ENCODE measurements at places on chromosomes 13 and 19. TPM values are rescaled to one million over a fixed set of nuclear protein-coding genes. Genes with fewer than 3 reads are reported as not detected.
A peak's percentile ranks its signal among the peaks of the same experiment; 100 is the strongest.

The SRRM5 gene
- 0.77 TPM for polyA plus RNA-seq

The SERPINE3 gene
- polyA plus RNA-seq: not detected

The LGALS7B gene
- 1.9 TPM for polyA plus RNA-seq

The CRX gene
- 0.11 TPM for polyA plus RNA-seq

The FREM2 gene
- polyA plus RNA-seq: 2.4 TPM

The MEIS3 gene
- polyA plus RNA-seq: 19.9 TPM

The PRR36 gene
- polyA plus RNA-seq: 5.9 TPM

The CCNA1 gene
- polyA plus RNA-seq: 0.84 TPM

The FAM216B gene
- not detected for polyA plus RNA-seq

The KL gene
- 36.9 TPM for polyA plus RNA-seq

The ZNF610 gene
- polyA plus RNA-seq: 7.9 TPM

The FBXO27 gene
- 8.5 TPM for polyA plus RNA-seq

The KLC3 gene
- 0.27 TPM for polyA plus RNA-seq

The TUBB4A gene
- polyA plus RNA-seq: 26.6 TPM

- DNase-seq: peak; percentile 59
Measured at GRCh38 chr13:49585220-49586157, at the start of gene RCBTB1. Gene RCBTB1 (minus strand): TSS chr13:49585558. CDS start chr13:49567279, 18,279 bp downstream.

DNA sequence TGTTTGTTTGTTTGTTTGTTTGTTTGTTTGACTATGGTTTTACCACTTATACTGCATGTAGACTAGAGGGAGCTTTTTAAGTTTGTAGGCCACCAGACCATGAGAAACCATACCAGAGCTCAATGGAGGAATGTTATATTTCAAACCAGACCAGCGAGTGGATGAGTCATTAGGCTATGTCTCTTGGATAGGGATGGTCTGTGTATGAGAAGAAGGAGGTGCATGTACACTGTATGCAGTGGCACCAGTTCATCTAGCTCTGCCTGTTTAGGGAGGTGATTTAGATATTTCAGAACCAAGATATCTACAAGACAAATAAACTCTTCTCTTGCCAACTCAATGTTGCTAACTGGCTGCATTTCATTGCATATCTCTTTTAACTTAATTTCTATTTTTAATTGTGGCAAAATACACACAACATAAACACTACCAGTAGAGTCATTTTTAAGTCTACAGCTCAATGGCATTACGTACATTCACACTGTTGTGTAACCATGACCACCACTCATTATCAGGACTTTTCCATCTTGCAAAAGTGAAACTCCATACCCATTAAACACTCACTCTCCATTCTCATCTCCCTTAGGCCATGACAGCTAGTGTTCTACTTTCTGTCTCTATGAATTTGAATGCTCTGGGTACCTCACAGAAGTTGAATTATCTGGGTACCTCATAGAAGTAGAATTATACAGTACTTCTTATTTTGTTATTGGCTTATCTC is 29.2 kb downstream of the SYDE1 start:
- DNase-seq: no peak

GRCh38 chr13:44231786-44232516 is 141.7 kb upstream of the SERP2 start:
- DNase-seq: no peak

GRCh38 chr19:16048583-16048982 is 27.7 kb upstream of the TPM4 start:
- no peak for DNase-seq

DNA sequence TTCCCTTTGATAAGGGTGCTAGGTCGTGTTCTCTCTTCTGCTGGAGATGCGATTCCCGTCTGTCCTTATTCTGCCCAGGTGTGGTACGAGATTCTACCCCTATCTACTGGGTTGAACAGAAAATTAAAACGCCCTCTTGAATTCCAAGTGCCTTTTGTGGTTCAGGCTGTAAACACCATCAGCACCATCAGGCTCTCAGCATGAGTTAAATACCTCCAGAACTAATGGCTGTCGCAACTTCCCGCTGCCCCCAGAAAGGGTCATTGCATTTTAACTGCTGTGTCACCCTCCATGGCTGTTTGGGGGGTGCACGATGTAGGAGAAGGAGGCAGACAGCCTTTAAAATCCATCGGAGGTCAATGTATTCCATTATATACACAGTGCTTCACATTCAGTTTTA is 177.4 kb downstream of the OXGR1 start:
- no peak for DNase-seq

GRCh38 chr13:114219392-114219791 is 15.3 kb upstream of the CDC16 start:
- no peak for DNase-seq

GRCh38 chr13:23966221-23966690 is 69.0 kb upstream of the C1QTNF9B start:
- no peak for DNase-seq

GRCh38 chr13:54449922-54450321 is 1421.3 kb downstream of the OLFM4 start:
- DNase-seq: no peak

- DNase-seq: no peak
Measured at GRCh38 chr13:91303031-91303430, 44.5 kb upstream of the MIR17HG start.

DNA sequence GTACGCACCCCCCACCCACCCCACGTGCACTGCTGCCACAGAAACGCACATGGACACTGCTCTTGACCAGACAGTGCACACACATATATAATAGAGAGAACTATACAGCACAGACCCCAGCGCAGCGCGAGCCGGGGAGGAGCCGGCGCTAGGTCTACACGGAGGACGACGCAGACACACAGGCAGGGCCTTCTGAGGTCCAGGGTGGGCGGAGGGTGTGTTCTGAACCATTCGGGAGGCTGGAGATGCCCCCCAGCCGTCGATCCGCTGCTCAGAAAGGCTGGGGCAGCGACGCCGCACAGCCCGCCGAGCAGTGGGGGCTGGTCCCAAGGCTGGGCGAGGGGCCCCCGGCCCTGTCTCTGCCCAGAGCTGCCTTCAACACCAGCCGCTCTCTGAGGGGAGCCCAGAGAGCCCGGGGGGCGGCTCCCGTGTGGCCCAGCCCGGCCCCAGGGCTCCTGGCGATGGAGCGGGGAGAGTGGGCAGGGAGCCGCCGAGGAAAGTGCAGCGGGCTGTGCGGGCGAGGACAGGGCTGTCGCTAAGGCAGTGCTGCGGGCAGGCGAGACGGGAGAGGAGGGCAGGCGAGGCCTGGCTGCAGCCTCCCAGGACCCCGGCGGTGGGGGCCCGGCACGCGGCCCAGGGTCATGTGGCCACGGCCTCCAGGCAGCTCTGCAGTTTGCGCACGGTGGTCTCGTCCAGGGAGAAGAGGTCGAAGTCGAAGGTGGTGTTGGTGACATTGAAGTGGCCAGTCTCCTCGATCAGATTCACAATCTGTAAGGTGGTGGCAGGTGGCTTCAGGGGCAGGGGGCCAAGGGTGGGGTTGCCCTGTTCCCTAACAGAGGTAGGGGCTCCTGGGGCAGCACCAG is 67.1 kb downstream of the MLLT1 start:
- DNase-seq: no peak

DNA sequence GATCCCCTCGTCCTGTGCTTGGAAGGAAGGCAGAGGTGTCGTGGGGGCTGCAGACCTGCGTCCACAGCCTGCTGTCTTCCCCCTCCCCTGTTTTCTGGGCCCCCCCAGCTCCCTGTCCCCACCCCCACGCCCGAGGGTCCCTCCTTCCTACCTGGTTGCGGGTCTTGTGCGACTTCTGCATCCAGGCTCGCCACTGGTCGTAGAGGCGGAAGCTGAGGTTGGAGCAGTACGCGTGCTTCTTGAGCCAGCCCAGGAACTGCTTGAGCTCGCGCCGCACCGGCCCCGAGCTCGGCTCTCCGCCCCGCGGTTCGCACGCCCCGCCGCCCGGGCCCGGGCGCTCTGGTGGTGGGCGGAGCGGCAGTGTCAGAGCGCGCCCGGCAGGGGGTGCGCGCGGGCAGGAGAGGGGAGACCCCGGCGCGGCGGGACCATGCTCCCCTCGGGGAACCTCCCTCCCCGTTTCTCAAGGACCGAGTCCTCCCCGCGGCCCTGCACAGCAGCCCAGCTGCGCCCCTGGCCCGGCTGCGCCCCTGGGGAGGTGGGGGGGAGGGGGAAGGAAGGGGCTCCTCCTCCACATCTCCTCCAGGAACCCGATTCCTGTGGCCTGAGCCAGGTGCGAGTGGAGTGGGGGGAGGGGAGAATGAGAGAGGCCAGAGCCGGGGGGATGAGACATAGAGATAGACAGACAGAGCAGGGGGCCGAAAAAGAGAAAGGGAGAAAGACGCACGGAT is 5.7 kb downstream of the REX1BD start:
- DNase-seq: peak; percentile 73

- DNase-seq: no peak
Measured at GRCh38 chr19:35862528-35862927, 5.8 kb downstream of the KIRREL2 start.

GRCh38 chr19:51566489-51567100 is 4.5 kb upstream of the ZNF175 start:
- DNase-seq: no peak

DNA sequence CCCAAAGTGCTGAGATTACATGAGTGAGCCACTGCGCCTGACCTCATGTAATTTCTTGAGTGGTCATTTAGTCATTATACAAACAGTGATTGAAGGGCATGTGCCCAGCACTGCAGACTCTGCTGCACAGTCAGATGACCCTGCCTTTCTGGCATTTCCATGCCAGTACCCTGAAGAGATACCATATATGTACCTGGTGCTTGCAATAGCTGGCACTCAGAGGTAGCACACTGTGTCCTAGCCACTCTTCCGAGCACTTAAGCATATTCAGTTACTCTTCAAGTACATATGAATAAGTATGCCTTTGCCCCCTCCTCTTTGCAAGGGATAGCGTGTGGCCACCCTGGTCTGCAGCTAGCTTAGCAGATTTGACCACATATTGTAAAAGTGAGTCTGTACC is 15.5 kb downstream of the STX10 start:
- no peak for DNase-seq

DNA sequence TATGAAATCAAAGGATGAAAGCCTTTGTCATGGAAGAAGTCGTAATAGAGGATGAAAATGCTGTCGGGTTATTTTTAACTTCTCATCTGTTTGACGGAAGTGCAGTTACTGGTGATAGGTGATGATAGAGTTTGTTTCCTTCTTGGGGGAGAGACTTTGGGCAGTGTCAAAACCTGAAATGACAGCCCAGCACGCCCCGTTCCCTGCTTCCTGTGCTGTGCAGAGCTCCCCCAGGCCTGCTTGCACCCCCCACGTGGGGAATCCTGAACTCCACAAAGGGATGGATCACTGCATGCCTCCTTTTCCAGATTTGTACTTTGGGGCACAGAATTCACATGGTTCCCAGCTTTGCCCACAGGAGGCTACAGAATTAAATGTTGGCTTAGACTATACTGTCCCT is 102.7 kb downstream of the ATP11A start:
- DNase-seq: no peak

DNA sequence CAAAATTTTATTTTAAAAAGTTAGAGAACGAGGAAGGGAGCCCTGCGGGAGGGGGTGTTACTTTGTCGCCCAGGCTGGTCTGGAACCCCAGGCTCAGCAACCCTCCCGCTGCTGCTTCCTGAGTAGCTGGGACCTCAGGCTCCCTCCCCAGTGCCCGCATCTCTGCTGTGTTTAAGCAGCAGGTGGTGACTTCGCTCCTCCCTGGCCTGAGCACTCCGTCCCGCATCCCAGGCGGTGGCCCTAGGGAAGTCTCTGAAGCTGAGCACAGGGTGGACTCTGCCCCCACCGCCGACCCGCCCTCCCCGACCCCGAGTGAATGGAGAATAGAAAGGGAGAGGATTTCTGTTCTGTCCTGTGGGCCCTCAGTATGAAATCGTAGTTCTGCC is 30.5 kb downstream of the ZNF701 start:
- no peak for DNase-seq

- peak; percentile 20 for DNase-seq
Measured at GRCh38 chr19:41265395-41266153, 1.4 kb downstream of the HNRNPUL1 start.

DNA sequence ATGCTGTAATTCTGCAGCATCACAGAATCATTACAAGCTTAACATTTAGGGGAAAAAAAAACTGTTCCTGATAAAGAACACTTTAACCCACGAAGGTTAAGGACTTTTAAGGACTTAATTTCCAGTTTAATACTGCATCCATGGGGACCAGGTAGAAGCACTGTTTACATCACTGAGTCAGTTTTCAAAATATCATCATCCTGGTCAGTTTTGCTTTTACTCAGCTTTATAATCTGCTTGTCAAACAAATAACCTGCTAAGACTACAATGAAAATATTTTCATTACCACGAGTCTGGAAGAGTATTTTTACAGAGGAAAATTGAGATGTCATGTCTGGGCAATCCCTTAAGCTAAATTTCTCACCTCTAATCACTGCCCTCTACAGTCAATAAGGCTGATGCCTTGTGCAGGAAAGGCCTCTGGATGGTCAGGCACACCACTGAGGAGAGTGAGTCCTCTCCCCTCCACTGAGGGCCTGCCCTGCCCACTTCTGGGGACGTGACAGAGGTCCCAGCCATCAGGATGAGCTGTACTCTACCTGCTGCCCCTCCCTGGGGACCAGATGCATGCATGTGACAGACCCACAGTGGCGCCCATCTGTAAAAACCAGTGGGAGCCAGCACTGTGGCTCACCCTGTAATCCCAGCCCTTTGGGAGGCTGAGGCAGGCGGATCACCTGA is 31.0 kb downstream of the FOXO1 start:
- DNase-seq: no peak

- no peak for DNase-seq
Measured at GRCh38 chr13:112260108-112261055, 115.8 kb upstream of the SPACA7 start.

GRCh38 chr13:81551036-81551435 is 1210.1 kb upstream of the SPRY2 start:
- no peak for DNase-seq

GRCh38 chr13:21902709-21903098 is 231.8 kb downstream of the FGF9 start:
- DNase-seq: no peak
